ENCODE measurements at places on chromosomes 7 and 10.
A peak's percentile ranks its signal among the peaks of the same experiment; 100 is the strongest.

DNA sequence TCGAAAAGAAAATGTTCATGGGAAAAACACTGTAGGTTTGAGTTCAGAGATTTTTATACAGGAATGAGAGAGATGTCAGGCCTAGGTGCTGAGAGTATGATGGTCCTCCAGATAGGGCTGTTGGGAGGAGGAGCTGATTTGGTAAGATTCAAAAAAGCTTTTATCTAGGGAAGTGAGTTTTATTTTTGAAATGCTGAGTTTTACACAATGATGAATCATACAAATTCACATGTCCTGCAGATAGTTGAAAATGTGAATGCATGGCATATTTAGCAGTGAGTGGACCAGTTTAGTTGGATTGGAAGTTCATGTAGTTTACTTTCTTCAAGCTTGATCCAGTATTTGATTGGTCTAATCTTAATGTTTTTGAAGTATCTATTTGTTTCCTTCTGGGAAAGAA lies 154.8 kb downstream of the LRRC4 start:
- DNase-seq, result no peak

GRCh38 chr7:7641129-7641663 lies 644 bp downstream of the UMAD1 start:
- no peak for DNase-seq

- DNase-seq, result no peak
These were observed 23.7 kb upstream of the CUBN start for GRCh38 chr10:17153321-17153720.

- DNase-seq, result peak; percentile 81
These were observed 25.9 kb downstream of the RGS10 start for GRCh38 chr10:119516381-119517234.
